ENCODE measurements at places on chromosomes 1 and 21.
A peak's percentile ranks its signal among the peaks of the same experiment; 100 is the strongest.

DNA sequence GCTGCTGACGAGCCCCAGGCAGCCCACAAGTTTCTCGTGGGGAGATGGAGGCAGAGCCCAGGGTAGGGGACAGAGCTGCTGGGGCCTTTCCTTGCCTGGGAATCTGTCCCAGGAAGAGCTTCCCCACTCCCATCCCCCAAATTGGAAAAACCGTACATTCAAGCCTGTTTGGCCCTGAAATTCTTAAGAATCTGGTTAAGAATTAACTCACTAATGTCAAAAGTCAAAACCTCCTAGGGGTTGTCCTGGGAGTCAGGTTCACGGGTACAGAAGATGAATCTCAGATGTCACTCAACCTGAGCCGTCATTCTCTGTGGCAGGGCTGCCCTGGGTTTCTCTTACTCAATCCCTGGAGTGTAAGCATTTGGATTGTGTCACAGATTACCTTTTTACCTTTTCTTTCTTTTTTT is 8.4 kb downstream of the C1orf115 start:
- DNase-seq, result no peak

- no peak for DNase-seq
Observed at GRCh38 chr1:4330805-4331766, 323.3 kb upstream of the AJAP1 start.

DNA sequence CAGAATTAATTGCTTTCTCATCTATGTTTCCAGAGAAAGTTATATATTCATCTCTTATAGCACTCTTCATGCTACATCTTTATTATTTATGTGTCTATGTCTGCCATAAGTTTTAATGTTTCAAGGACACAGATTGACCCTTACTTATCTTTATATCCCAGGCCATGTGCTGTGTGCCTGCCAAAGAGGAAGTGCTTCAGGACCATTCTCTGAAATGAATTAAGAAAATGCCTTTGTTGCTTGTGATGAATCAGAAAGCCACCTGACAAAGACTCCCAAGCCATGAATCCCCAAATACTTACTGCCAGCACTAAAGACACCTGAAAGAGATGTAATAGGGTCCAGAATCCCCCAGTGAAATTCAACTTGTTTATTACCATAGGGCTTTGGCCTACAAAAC is 342.1 kb upstream of the C1orf87 start:
- DNase-seq, result no peak

DNA sequence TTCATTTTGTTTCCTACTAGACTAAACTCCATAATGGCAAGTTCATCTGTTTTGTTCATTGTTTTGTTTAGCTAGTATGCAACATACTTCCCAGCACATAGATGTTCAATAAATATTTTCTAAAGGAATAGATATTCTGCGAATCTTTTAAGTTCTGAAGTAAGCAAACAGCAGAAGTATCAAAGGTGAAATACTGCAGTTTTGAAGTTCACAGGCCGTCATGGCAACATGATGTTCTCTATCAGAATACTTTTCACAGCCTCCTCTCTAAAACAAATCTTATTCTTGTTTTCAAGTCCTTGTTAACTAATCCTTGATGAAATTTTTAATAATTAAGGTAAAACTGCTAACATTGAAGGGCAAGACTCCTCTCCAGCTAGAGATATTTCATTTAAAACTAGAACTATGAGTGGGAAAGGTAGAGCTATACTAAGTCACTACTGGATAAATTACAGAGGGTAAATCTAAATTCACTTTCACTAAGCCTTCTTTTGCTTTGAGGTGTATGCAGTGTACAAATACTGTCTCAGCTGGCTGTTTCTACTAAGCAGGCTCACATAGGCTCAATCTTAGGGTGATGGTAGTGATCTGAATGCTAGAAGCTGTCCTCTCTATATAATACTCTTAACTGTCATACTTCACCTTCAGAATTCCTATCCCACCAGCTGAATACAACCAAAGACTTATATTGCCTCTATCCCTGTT is 96.7 kb downstream of the ZZZ3 start:
- no peak for DNase-seq

DNA sequence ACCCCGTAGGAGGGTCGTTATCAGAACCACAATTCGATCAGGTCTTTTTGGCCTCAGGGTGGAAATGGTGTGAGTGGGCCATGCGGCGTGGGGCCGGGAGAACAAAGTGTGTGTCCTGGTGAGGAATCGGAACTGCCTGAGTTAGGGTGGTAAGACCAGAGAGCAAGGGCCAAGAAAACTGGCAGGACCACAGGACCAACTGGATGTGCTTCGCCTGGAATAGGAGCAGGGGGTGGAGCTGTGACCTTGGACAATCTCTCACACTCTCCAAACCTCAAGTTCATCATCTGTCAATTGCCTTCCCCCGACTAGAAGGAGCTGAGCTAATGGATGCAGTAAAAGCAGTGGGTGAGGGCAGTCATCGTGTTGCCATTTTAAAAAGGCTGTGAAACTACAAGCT is 59.5 kb downstream of the NAV1 start:
- DNase-seq, result no peak

- DNase-seq, result no peak
Observed at GRCh38 chr1:23420778-23421177, 3.8 kb downstream of the TCEA3 start.

DNA sequence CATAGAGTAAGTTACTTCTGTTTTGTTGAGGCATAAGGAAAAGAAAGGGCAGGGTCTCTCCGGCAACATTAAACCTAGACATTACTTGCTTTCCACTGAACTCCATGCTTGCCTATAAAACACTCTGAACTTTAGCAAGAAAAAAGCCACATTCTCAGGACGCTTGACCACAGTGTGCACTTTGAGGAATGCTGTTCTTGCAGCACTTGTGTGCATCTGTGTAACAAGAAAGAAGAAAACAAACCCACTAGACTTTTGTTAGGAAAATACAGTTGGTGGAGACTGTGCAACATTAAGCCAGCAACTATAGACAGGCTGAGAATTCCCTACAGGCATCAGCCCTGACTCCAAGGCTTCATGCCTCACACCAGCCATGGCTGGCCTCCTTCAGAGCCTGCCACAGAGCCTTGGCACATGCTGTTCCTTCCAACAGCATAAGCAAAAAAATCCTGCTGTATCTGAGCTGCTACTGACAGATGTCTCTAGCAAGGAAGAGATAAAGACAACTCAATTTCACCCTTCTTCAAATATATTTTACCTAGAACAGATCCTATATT is 5.8 kb downstream of the PDZK1 start:
- DNase-seq, result no peak

DNA sequence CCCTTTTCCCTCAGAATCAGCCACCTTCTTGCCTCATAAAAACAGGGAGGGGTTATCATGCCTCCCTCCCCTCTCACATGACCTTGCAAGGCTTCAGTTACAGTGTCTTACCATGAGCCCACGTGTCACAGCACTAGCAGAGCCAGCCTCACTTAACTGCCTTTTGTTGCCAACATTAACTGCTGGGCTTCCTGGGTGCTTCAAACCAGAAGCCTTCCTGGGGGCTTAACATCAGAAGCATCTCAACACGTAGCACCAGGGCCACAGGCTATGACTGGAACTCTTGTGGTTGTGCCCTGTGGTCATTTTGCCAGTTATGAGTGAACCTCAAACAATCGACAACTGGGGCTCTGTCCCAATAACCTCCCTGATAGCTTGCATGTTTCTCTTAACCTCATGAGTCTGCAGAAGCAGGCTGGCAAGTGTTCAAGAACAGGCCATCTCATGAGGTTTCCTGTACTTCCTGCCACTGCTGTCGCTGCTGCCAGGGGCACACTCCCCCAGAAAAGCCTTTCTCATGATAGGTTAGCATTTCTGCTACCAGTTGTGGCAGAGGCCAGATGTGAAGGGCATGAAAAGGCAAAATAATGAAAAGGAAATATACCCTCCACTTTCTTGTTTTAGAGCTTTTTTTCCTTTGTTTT is 132.2 kb downstream of the GLUL start:
- peak; percentile 44 for DNase-seq

DNA sequence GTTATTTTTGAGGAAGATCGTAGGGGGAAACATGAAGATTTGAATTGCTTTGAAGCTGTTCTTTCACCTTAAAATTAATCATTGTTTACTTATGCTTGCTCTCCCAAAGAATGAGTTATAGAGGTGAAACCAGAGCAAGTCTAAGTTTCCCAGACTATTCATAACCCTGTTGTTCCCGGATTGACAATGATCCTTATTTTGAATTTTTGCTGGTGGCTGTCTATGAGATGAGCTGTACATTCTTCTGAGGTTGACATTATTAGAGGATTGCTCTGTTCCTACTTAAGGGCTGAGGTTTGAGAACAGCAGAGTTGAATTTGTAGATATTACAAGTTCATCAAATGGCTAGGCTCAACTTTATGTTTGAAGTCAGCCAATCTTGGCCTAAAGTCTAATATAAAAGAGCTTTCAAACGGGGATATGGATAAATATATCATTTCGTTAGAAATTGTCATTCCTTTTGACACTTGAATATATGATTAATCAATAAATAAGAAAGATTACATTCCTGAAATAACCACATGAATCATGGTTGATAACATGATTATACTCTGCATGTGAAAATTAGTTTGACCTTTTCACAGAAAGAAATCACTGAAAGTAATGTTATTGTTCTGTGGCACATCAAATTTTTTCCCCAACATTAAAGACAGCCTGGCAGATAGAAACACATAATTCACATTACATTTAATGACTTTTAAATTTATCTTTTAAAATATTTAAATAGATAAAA is 19.1 kb upstream of the PDE4B start:
- DNase-seq, result no peak

DNA sequence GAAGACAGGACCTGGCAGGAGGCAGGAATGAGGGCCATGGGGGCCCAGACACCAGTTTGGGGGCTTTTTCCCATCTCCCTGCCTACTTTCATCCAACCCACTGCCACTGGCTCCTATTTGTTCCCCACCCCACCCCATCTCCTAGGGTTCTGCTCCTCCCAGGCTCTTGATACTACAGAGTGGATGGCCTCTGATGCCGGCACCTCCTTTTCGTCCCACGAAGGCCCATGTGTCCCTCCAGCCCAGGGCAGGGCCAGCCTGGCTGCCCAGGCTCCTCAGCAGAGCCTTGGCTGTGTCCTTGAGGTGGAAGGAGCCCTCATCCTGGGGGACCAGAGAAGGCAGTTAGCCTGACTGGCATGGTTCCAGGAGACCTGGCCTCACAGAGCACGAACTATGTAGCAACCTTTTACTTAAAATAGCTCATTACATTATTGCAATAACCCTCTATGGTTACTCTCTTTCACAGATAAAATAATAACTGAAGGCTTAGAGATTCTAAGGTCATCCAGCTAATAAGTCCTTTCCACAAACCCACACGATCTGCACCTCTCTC is 3.5 kb downstream of the POMGNT1 start:
- DNase-seq, result no peak

GRCh38 chr1:226248796-226249195 is 25.3 kb downstream of the MIXL1 start:
- no peak for DNase-seq

GRCh38 chr1:167136191-167136614 is 42.3 kb downstream of the STYXL2 start:
- no peak for DNase-seq

DNA sequence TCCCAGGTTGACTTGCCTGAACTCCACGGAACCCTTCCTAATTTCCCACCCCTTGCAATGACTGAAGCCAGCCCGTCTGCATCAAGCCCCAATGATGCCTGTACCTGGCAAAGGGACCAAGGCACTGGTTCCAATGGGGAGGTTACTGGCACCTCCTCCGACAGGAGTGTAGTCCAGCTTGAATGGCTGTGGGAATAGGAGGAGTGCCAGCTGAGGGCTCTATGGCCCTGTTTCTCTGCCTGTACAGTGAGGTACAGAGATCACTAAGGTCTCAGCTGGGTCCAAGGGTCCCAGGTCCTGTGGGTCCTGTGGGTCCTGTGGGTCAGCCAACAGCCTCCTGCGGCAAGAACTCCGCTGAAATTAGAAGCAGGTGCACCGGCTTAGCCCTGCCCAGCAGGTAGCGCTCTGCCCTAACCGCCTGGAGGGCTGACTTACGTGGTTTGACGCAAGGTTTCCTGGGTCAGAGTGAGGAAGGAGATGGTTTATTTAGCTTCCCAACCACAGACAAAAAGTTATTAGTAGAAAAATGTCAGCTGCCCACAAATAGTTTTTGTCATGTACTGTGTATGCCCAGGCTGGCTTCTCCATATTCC is 9.9 kb upstream of the SPRR4 start:
- no peak for DNase-seq

GRCh38 chr1:22096036-22096435 is 43.5 kb downstream of the CDC42 start:
- DNase-seq, result no peak

- no peak for DNase-seq
Observed at GRCh38 chr1:41860771-41861170, 58.0 kb downstream of the HIVEP3 start.

DNA sequence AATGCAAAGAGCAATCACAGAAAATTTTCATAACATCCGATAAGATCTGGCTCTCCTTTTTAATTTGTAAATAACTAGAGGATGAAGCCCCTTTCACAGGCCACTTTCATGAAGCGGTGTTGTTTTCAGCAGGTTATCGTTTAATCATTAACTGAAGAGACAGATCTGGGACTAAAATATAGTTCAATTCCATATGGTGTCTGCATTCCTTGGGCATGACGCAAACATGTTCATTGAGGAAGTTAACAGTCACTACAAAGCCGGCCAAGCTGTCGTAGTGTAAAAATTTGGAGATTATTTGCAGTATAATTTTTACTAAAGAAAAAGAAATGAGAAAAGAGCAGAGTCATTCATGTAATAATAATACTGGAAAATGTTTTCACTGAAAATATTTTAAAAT is 565.2 kb upstream of the ADAMTS5 start:
- no peak for DNase-seq

GRCh38 chr1:58481962-58482361 is 64.6 kb downstream of the OMA1 start:
- no peak for DNase-seq

- no peak for DNase-seq
Observed at GRCh38 chr1:28154078-28154594, 22.4 kb downstream of the PTAFR start.

DNA sequence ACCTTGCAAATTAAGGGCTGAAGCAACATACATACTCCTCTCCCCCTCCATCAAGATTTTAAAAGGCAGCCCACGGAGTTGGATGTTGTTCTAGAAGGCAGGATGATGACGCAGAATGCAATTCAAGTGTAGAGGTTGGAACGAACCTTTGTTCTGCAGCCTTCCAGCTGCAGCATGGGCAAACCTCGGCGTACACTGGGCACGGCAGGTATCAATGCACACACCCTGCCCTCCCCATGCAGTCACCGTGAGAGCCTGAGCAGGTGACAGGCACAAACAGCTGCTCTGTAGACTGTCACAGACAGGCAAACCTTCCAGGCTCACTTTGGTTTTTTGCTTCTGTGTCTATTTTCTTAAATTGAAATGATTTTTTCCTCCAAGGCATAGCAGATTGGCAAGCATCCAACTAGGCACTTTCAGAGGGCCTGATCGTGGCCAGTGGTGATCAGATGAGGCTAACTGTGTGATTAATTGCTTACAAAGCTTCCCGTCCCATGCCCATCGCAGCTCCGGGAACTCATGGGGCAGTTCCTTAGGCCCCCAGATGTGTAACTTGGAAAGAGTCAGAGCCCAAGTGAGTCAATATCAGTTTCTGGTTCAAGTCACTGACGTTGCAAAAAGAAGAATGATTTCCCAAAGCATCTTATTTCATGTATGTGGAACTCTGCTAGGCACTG is 82.3 kb downstream of the ITPKB start:
- no peak for DNase-seq

GRCh38 chr1:110604586-110605148 is 1.5 kb downstream of the KCNA2 start:
- no peak for DNase-seq

- peak; percentile 19 for DNase-seq
Observed at GRCh38 chr1:186374303-186375151, 526 bp downstream of the TPR start.

Measured in activated naive CD4-positive, alpha-beta T cell treated with Interleukin-2 at 50 U/mL for 16 hours (primary cell).